ENCODE measurements at places on chromosomes 11 and 22.

- DNase-seq, result peak; percentile 13
Observed at GRCh38 chr22:19118329-19118880, 3.8 kb downstream of the DGCR2 start.

DNA sequence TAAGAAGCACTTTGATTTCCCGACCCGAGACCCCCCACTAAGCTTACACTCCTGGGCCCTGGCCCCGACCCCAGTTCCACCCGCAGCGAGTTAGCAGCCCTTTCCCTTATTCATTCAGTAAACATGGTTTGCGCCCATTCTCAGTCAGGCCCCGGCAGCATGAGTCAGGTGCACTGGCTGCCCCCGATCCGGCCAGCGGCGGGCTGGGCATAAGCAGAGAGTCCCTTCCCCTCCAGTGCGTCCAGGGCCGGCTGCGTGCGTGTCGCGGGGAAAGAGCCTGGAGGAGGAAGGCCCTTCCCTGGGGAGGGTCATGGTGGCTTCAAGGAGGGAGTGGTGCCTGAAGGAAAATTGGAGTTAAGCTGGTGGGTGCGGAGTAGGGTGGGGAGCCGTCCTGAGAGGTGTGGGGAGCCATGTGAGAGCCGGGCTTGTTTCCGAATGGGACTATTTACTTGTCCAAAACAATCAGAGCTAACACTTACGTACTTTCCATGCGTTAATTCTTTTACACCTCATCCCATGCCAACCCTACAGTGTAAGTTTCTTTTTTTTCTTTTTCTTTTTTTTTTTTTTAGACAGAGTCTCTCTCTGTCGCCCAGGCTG is 657 bp downstream of the IGHMBP2 start:
- DNase-seq, result peak; percentile 12

GRCh38 chr11:1665313-1665712 is 31.7 kb upstream of the KRTAP5-6 start:
- no peak for DNase-seq

- no peak for DNase-seq
Observed at GRCh38 chr22:37815593-37815992, 7.6 kb upstream of the GALR3 start.
